Suppressor macrophage treated with lipopolysaccharide for 4 hours (primary cell): ENCODE measurements at places on chromosomes 6 and 20.

- DNase-seq = peak; percentile 3
Observed at GRCh38 chr6:117829594-117830319, 77.3 kb upstream of the SLC35F1 start.

- DNase-seq = no peak
Observed at GRCh38 chr6:130409418-130410100, 43.7 kb downstream of the TMEM200A start.

DNA sequence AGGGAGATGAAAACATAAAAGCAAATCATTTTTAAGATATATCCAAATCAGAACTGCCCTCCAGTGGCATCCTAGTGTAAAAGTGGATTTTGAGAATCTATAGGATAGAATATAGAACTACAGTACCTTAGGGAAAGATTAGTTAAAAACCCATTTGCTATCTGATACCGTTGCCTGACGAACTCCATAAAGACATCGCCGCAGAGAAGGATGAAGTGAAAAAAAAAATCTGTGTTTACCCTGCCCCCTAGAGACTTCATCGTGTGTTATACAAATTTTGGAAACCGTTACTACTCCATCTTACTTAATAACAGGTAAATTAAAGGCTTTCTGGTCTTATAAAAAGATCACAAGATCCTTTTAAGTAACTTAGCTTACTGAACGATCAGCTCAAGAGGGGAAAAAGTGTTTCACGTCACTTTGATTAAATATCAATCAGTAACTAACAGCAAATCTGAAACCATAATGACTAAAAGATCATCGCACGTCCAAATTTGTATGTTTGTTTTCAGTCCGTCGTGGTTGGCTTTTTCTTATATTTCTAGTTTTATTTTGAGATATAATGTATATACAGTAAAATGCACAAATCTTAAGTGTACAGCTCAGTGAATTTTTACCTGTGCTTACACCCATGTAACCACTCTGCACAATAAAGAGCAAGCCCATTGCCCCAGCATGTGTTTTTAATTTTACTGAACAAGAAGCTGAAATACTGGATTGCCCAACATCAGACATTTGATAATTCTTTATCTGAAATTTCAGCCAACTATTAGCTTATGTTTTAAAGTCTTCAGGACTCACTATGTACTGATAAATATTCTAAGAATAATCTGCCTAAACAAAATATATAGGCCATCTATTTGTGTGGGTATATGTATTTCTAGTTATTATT, 881 bp upstream of the MCM3 start:
- no peak for DNase-seq

DNA sequence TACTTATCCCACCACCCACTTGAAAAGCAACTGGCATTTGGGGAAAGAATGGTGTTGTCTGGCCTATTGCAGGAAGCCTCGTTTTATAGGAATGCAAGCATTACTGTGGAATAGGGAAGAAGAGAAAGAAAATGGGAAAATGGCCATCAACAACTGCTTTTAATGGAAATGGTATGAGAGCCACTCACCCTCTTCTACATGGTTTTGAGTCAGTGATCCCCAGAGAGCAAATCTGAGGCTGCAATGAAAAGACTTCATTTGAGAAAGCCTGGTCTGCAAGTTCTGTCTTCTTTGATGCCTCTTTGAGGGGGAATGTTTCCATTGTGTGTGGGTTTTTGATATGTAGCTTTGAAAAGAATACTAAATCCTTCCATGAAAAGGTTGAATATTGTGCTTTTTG, 172.3 kb upstream of the HDDC2 start:
- DNase-seq = no peak

GRCh38 chr20:2316847-2317495, 21.2 kb downstream of the TGM3 start:
- DNase-seq = no peak

DNA sequence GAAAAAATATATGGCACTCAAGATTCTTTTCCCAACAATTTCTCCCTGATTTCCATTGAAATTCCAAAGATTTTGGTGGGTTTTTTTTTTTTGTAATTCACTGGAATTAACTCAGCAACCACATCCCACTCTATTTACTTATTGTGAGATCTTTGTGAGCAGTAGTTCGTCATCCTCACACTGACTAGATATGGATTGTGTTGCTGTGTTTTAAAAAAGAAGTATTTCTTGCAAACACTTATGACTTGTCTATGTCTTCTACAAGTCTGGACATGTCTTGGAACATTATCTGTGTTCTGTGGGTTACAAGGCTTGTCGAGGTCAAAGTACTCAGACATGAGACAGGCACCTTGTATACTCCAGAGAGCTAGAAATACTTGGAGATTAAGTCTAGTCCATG, 7.3 kb upstream of the TENT5A start:
- DNase-seq = no peak
